Activated CD8-positive, alpha-beta T cell treated with anti-CD3 and anti-CD28 coated beads, Interleukin-2, amount 10 ng/mL, durations not matched to agents 7 days and 5 days (primary cell): ENCODE measurements at places on chromosomes 4 and X. TPM values are rescaled to one million over a fixed set of nuclear protein-coding genes. Genes with fewer than 3 reads are reported as not detected.

Gene HSFX2
- not detected for total RNA-seq

Gene MAML3
- 4.1 TPM for total RNA-seq

Gene DRP2
- 0.97 TPM for total RNA-seq

Gene APLN
- 2.7 TPM for total RNA-seq

Gene PRRG3
- total RNA-seq: not detected

DNA sequence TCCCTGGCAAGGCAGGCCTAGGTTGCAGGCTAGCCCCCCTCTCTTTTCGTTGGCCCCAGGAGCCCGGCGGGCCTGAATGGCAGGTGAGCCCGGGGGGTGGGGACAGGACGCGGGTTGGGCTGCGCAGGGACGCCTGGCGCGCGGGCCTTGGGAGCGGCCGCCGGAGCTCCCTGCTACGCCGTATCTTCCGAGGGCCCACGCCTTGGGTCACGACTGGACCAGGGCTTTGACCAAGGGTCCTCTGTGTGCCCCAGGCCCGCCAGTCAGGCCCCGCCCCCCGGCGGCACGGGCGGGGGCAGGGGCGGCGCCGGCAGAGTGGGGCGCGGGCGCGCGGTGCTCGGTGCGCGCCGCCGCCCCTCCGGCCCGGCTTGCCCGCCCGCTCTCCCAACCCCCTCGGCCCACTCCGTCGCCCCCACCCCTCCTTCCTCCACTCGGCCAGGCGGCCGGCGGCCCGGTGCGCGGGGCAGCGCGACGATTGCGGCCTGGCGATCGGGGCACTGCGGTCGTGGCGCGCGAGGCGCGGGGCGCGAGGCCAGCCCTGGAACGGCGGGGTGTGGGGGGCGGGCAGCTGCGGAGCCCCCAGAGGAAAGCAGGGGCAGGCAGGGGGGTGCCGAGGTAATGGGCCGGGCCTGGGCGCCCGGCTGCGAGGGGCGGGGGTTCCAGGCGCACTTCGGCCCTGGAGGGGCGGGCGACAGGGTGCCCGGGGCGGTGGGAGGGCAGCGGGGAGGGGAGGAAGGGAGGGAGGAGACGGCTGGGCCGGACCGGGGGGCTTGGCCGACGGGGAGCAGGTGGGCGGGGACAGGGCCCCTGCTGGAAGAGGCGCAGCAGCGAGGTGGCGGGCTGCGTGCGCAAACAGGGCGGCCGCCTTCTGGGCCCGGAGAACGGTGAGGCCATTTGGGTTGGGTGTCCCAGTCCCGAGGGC is at the start of gene PRRG3:
Gene PRRG3, plus strand, starts transcription at position 798 of the 922 bp plus-strand sequence. CDS start 3,357 bp downstream, outside the sequence.
- H3K4me1 ChIP-seq: no peaks in the 10 kb centered on the region
- peaks cover 9% of the 10 kb centered on the region for H3K27me3 ChIP-seq
- no peaks in the 10 kb centered on the region for H3K36me3 ChIP-seq
- H3K4me3 ChIP-seq: no peak within 1 kb of the TSS

DNA sequence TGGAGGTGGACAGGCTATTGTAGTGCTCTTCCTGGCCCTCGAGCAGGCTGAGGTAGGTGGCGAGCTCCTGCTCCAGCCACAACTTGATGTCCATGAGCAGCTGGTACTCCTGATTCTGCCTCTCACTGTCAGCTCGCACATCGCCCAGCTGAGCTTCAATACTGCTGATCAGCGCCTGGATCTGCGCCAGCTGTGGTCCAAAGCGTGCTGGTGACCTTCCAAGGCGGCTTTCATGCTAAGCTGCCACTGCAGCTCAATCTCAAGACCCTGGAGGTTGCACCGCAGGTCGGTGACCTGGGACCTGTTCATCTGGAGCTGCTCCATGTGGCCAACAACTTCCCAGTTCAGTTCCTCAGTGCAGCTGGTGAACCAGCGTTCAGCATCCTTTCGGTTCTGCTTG is 31.2 kb downstream of the LRIT3 start:
- no peaks in the 10 kb centered on the region for H3K36me3 ChIP-seq
- H3K27ac ChIP-seq: no peak overlapping the region
- H3K4me3 ChIP-seq: no peak overlapping the region
- H3K4me1 ChIP-seq: no peaks in the 10 kb centered on the region
- H3K27me3 ChIP-seq: peaks cover 9% of the 10 kb centered on the region
- no peak for DNase-seq

DNA sequence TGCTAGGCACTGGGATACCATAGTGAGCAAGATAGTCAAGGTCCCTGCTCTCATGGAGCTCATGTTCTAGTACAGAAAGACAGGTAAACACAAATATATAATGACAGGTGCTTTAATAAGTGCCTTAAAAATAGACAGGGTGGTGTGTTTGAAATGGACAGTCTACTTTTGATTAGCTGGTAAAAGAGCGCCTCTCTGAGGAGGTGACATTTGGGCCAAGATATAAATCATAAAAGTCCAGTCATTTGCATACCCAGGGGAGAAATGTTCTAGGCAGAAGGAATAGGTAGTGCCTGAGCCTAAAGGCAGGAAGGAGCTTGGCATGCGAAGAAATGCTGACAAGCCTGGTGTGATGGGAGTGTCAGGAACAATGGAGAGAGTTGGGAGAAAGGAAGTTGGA is 83.6 kb downstream of the DNAAF6 start:
- H3K4me3 ChIP-seq: no peak overlapping the region
- H3K27ac ChIP-seq: no peak overlapping the region
- peaks cover 2% of the 10 kb centered on the region for H3K27me3 ChIP-seq
- DNase-seq: no peak
- no peaks in the 10 kb centered on the region for H3K36me3 ChIP-seq

- no peaks in the 10 kb centered on the region for H3K36me3 ChIP-seq
- H3K27me3 ChIP-seq: peaks cover 2% of the 10 kb centered on the region
- H3K4me3 ChIP-seq: no peak overlapping the region
- H3K4me1 ChIP-seq: no peaks in the 10 kb centered on the region
- no peak overlapping the region for H3K27ac ChIP-seq
These were observed 82.9 kb upstream of the BANK1 start for GRCh38 chr4:101707596-101707995.

- H3K4me3 ChIP-seq: no peak overlapping the region
- H3K36me3 ChIP-seq: peaks cover 21% of the 10 kb centered on the region
- no peak overlapping the region for H3K27ac ChIP-seq
- no peak for DNase-seq
- peaks cover 28% of the 10 kb centered on the region for H3K4me1 ChIP-seq
These were observed 14.1 kb downstream of the XIAP start for GRCh38 chrX:123873956-123874355.

DNA sequence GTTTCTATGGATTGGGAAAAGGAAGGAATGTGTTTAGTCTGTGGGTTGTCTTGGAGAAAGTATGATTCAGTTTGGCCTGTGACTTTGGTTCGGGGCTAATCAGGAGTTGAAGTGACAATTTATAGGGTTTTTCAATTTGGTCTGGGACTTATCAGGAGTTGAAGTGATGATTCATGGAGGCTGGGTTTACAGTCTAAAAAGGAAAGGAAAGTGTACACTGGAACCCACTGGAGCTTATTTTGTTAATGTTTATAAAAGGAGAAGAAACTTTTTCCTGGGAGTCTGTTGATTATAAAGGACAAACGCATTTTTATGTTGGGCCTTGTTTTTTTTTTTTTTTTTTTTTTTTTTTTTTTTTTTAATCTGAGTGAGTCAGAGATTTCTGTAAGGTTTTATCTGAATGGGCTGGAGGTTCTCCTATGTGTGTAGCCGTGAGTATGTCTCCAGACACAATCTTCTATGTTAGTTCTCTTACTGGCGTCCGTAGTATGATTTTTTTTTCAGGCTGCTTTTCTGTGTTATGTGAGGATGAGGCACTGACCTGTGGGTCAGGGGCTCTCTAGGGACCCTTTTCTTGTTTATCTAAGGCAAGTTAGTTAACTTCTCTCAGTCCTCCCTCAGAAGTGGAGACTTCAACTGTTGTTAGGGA is 33.0 kb upstream of the RAB9B start:
- H3K27ac ChIP-seq: no peak overlapping the region
- no peaks in the 10 kb centered on the region for H3K36me3 ChIP-seq
- DNase-seq: no peak
- H3K27me3 ChIP-seq: no peaks in the 10 kb centered on the region

GRCh38 chr4:88533088-88533790 is 9.7 kb upstream of the PYURF start:
- H3K36me3 ChIP-seq: no peaks in the 10 kb centered on the region
- H3K4me1 ChIP-seq: no peaks in the 10 kb centered on the region
- H3K27me3 ChIP-seq: peaks cover 3% of the 10 kb centered on the region

DNA sequence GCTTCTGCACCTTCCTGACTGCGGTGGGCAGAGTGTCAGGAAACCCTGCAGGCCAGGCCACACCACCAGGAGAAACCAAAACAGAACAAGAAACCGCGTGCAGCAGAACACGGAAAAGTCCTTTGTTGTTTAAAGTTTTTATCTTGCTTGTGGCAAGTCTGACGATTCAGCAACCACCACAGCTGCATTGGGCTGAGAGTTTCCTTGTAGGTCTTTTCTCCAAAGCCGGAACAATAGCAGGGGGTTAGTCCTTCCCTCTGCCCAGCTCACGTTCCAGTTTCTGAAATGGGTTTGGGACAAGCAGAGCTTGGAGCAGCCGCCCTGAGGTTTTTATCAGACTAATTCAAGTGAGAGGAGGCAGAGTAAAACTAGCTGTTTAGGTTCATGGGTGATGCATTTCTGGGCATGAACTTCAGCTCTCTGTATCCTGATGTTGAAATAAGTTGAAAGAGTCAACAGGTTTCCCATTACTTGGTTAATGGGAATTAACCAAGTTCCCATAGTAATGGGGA is 216.9 kb downstream of the PTTG2 start:
- peaks cover 39% of the 10 kb centered on the region for H3K4me1 ChIP-seq
- peaks cover 11% of the 10 kb centered on the region for H3K27me3 ChIP-seq
- H3K36me3 ChIP-seq: peaks cover 4% of the 10 kb centered on the region
- peak overlapping the region; percentile 45 for H3K4me3 ChIP-seq

GRCh38 chrX:63758011-63758410 is 27.0 kb downstream of the ARHGEF9 start:
- H3K27me3 ChIP-seq: no peaks in the 10 kb centered on the region
- DNase-seq: no peak
- H3K4me3 ChIP-seq: no peak overlapping the region

DNA sequence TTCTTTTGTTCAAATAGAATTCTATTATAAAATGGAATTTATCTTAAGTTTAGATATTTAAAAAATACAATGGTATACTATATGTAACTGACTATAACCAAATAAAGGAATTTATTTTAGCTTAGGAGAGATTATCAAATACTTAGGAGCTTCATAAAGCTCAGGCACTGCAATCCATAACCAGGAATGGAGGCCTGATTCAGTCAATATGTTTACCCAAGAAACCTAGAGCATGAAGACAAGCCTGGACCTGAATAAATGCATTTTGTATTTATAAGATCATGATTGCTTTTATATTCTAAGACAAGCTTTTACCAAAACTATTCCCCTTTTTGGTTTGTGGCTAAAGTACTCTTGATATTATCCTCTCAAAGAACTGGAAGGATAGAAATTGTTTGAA is 742.6 kb downstream of the FAT4 start:
- no peaks in the 10 kb centered on the region for H3K27me3 ChIP-seq
- no peak for DNase-seq
- no peaks in the 10 kb centered on the region for H3K36me3 ChIP-seq
- no peak overlapping the region for H3K4me3 ChIP-seq
- H3K4me1 ChIP-seq: no peaks in the 10 kb centered on the region
- no peak overlapping the region for H3K27ac ChIP-seq

DNA sequence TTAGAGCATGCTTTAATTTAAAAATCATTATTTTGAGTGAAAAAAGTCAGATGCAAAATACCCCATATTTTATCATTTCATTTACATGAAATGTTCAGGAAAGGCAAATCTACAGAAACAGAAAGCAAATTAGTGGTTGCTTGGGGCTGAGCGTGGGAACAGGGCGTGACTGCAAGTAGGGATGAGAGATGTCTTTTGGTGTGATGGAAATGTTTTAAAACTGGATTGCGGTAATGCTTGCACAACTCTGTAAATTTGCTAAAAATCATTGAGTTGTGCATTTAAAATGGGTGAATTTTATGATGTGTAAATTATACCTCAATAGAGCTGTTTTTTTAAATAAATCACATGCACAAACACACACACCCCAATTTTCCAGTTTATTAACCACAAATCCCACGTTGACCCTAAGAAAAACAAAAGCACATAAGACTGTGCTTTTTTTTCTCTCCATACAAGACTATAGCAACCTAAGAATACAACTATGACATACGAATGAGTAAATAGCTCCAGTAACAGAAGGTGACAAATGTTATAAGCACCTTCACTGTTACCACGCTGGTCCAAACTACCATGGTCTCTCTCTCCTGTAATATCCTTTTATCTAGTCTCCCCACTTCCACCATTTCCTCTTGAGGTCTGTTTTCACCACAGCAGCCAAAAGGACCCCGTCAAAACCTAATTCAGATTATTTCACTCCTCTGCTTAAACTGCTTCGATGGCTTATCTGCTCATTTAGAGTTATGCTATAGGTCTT is 37.2 kb downstream of the FRMD7 start:
- no peak overlapping the region for H3K4me3 ChIP-seq
- peaks cover 13% of the 10 kb centered on the region for H3K4me1 ChIP-seq
- no peaks in the 10 kb centered on the region for H3K27me3 ChIP-seq
- no peaks in the 10 kb centered on the region for H3K36me3 ChIP-seq
- DNase-seq: no peak
- H3K27ac ChIP-seq: no peak overlapping the region

DNA sequence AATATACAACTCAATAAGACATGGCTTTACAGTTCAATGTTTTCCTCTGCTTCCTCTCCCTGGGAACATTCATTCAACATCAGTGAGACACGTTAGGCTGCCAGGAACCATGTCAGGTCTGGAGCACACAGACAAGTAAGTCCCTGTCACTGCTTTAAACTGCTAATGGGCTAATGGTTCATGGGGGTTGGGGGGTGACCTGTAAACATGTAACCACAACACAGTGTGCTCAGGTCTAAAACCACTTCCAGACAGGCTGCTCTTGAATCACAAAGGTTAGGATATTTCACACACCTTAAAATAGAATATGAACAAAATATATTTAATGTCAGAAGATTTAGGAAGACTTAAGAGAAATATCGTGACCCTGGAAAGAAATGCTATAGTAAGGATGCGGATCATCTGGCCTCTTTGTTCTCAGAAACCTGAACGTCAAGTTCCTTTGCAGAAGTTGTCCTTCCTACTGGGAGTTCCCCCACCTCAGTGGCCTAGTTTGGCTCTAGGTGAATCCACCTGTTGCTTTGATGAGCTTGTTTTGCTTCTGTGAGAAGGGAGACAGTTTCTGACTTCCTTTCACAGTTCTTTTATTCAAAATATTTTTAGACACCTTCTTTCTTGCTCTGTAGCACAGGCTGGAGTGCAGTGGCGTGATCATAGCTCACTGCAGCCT is 359.9 kb downstream of the UNC5C start:
- no peaks in the 10 kb centered on the region for H3K36me3 ChIP-seq
- no peak overlapping the region for H3K27ac ChIP-seq
- H3K4me1 ChIP-seq: peaks cover 15% of the 10 kb centered on the region
- DNase-seq: no peak

DNA sequence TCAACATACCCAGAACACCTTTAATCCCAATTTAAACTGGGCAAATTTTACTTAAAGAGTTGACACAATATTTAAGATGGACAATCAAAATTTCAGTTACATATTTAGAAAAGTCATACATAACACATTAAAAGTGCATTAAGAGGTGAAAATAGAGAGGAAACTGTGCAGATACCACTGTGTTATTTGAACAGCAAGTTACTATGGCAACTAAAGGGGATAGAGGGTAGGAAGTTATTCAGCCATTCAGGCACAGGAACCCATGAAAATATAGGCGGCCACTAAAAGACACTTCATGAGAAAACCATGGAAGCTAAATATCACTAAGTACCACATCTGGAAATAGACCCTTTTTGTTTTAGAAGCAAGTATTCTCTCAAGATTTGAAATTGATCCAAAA is 75.1 kb downstream of the PDGFC start:
- no peak overlapping the region for H3K27ac ChIP-seq
- H3K36me3 ChIP-seq: no peaks in the 10 kb centered on the region
- H3K27me3 ChIP-seq: no peaks in the 10 kb centered on the region
- DNase-seq: no peak
